ENCODE measurements at places on chromosomes 16 and 17.

DNA sequence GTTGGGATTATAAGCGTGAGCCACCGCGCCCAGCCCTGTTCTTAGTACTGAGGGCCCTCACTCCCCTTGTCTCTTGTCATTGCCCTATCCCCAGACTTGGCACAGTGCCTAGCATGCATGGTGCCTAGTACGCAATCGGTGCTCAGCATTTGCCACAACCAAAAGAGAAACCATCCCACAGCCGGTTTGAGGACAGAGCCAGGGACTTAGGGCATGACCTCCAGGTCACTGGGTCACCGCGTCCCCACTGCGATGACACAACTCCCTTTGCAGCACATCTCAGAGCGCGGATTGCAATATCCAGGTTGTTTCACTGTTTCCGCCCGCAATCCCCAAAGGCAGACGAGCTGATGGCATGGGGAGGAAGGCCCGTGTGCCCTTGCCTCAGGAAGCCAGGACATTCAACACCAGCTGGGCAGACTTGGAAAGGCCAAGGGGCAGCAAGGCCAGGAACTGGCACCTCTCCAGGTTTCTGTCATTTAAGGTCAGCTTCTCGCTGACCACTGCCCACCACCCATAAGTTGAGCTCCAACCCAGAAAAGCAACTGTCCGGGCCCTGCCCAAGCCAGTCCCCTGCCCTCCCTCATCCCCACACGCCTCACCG, 274.5 kb downstream of the MRTFB start:
- no peak for DNase-seq

- DNase-seq, result no peak
Observed at GRCh38 chr17:1956134-1956533, 69.0 kb downstream of the RTN4RL1 start.

DNA sequence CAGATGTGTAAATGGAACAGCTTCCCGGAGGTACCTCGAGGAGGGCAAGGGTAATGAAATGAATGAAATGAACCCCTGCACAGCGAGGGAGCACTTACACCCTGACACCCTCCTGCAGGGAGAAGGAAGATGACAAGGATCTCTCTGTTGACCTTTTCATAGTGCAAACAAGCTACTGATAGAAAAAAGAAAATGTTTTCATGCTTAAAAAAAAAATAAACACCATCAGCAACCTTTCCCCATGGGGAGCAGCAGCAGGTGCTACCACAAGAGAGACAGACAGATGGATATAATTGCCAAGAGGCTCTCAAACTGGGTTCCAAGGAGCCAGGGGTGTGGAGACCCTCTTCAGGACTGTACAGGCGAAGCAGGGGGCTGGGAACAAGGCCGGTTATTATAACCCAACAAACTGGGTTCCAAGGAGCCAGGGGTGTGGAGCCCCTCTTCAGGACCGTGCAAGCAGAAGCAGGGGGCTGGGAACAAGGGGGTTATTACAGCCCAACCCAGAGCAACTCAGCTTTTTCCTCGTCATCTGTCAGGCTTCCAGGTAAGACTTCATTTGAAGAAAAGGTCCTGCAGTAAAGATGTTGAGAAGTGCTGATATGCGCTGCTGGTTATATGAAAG, 718 bp upstream of the RPH3AL start:
- no peak for DNase-seq

DNA sequence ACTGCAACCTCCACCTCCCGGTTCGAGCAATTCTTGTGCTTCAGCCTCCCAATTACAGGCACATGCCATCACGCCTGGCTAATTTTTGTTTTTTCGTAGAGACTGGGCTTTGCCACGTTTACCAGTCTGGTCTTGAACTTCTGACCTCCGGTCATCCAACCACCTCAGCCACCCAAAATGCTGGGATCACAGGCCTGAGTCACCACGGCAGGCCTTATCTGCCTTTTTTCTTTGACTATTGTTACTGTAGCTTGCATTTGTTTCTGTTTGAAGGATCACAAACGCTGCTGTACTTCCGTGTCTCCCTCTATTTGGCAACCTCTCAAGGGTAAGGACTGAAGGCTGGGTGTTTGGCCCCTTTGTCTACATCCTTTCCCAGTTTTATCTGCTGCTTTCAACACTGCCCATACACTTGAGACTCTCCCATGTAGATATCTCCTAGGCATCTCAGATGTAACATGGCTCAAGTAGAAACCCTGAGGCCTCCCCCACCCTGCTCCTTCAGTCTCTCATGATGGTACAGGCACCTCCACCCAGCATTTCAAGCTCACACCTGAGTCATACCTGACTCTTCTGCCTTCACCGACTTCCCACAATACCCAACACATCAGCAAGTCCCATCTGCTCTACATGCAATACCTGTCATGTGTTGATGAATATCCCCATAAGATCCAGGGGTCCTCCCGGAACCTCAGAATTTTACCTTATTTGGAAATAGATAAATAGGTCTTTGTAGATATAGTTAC, 219.0 kb downstream of the CPPED1 start:
- no peak for DNase-seq

- no peak for DNase-seq
Observed at GRCh38 chr17:38800237-38800760, 943 bp upstream of the PIP4K2B start.
